ENCODE measurements at places on chromosomes 4 and X.

- DNase-seq: peak; percentile 32
Observed at GRCh38 chrX:47831788-47832187, 4.9 kb upstream of the ZNF81 start.

- DNase-seq: no peak
Observed at GRCh38 chr4:148366251-148366650, 76.0 kb downstream of the NR3C2 start.

GRCh38 chr4:140012688-140013486 lies 141.1 kb downstream of the MAML3 start:
- DNase-seq: peak; percentile 73

- no peak for DNase-seq
Observed at GRCh38 chr4:24748758-24749350, 46.5 kb upstream of the SOD3 start.

- DNase-seq: no peak
Observed at GRCh38 chr4:185248393-185249039, 39.1 kb downstream of the SNX25 start.

DNA sequence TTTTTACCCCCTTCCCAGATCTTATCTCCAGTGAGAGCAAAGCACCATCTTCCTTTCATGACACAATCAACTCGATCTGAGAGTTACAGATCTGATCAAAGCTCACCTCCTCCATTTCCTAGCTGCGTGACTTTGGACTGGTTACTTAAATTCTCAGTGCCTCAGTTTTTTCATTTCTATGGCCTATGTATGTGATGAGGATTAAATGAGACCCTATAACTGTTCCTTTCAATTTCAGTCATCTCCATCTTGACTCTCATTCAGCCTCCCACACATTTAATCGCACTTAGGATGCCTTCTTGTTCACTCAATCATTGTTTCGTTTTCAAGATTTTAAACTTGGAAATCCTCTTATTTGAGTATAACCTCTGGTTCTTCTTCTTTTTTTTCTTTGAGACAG lies 20.1 kb upstream of the CXCR3 start:
- no peak for DNase-seq

DNA sequence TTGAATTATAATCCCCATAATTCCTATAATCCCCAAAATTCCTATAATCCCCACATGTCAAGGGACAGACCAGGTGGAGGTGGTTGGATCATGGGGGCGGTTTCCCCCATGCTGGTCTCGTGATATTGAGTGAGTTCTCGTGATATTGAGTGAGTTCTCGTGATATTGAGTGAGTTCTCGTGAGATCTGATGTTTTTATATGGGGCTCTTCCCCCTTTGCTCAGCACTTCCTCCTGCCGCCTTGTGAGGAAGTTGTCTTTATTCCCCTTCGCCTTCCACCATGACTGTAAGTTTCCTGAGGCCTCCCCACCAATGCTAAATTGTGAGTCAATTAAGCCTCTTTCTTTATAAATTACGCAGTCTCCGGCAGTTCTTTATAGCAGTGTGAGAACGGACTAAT lies 36.6 kb upstream of the GPR78 start:
- DNase-seq: no peak

GRCh38 chr4:186669159-186669731 lies 54.4 kb downstream of the FAT1 start:
- no peak for DNase-seq

DNA sequence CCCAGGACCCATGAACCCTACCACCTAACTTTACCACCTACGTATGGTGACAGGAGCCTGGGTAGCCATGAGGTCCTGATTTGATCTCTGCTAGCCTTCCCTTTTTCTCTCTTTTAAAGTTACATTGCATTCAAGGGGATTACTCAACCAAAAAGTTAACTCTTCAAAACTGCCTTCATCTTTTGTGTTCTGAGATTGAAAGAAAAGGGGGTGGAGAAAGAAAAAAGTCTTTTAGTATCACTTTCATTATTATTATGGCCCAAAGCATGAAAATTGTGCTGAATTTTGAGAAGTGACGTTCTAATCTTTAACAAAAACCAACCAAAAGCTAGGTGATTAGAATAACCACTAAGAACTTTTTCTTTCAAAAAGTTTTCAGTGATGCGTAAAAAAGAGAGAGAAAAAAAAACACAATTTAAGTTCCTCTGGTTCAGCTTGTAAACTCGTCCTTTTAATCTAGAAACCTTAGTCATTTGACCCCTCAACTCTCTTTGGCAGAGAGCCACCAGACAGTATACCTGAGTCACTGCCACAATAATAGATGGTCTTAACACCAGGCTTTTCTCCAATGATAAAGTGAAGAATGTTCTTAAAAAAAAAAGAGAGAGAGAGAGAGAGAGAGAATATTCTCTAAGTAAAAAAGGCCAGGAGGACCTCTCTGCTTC lies 347.4 kb upstream of the FGF13 start:
- DNase-seq: no peak

- DNase-seq: no peak
Observed at GRCh38 chr4:4254199-4254598, 6.2 kb upstream of the TMEM128 start.

DNA sequence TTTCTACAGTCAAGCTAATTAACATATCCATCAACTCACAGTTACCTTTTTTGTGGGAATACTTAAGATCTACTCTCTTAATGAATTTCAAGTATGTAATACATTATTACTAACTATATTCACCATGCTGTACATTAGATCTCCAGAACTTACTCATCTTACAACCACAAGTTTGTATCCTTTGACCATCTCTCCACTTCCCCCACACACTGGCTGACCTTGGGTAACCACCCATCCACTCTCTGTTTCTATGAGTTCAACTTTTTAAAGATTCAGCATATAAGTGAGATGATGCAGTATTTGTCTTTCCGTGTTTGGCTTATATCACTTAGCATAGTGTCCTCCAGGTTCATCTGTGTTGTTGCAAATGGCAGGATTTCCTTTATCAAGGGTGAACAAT lies 30.5 kb upstream of the MAGED1 start:
- DNase-seq: no peak

DNA sequence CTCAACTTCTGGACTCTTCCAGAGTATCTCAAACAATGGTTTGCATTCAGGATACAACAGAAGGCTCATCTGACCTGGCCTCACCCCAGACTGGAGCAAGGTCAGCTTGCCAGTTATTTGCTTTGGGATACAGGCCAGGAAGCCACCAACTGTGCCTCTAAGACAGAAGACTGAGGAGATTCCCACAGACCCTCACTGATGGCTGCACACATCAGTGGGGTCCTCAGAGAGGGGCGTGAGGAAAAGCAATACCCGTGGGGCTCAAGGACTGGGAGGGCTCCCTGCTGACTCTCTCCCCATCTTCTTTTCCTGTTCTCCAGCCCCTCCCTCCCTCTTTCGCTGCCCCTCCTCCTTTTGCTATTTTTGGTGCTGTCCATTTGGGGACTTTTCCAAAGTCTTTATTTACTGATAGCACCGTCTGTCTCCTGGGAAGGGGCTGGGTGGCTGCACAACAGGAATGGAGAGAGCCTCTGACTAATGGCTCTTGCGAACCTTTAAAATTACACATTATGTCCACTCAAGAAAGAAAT lies 23.2 kb downstream of the RELL1 start:
- no peak for DNase-seq

GRCh38 chr4:179478608-179479007 lies 2036.4 kb upstream of the AGA start:
- DNase-seq: no peak

GRCh38 chr4:128861856-128862518 lies 52.5 kb downstream of the JADE1 start:
- DNase-seq: no peak

GRCh38 chr4:98608356-98608755 lies 50.1 kb downstream of the TSPAN5 start:
- no peak for DNase-seq

DNA sequence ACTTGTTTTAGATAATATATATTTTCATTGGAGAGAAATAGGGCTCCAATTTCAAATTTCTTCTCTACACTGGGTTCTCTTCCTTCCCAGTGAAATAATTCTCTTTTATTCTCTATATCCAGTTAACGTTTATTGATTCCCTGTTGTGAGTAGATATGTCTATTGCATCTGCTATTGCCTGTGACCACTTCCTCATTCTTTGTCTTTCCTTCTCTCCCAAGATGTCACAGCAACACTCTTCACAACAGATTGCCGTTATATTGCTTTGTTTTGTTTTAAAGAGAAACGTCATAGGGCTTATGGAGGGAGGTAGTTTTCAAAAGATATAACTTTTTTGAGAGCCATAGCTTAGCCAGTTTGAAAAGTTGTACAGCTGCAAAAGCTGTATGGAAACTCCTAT lies 343.8 kb downstream of the ARHGAP24 start:
- no peak for DNase-seq

DNA sequence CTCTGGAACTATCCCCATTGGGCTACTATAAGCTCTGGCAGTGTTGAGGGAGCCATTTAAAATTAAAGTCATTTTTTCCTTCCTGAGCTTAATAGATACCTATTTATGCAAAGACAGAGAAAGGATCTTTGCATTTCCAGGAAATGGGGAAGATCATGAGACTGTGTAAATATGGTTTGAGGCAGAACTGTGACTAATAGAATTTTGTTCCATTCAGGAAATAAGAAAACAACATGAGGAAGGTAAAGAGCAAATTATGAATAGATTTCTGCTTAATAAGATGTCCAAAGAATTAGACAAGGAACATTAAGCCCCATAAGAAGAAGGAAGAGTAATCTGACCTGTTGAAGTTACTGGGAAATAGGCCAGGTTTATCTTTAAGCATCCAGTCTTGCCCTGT lies 17.8 kb upstream of the TBC1D19 start:
- no peak for DNase-seq

DNA sequence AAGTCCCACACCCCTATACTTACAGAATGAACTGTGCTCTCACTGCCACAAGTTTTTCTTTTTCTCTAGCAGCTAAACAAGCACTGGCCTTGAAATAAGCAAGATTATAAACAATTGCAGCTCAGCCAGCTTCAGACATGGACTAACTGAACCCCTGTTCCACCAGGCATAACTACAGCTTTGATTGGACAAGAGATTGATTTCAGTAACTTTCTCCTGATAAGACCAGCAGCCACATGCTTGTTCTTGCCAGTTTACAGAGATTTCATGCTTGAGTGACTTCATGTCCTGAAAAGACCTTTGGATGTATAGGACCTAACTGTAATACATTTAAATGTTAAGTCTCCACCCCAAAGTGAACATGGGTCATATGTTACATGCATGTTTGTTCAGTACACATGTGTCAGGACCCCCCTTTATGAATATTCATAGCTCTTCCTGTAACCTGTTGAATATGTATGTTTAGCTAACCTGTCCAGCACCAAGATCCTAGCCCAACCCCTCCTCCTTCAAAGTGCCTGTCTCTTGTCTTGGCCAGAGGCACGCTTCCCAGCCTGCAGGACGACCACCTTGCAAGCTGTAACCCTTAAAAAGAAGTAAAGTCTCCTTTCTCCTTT lies 27.9 kb downstream of the ZNF275 start:
- no peak for DNase-seq

DNA sequence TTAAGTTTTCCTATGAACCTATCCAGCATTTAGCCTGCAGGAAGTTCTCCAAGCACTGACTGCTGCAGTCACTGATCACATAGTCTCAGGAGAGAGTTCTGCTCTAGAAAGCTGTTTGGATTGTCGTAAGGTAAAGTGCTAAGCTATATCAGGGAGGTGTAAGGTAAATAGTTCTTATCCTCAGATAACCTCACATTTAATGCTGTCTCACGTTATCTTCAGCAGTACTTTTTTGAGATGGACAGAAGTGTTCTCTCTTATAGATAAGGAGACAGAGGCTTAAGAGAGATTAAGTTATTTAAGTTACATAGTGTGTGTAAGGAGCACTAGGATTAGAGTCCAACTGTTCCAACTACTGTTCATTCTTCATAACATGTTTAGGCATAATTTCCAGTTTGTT lies 77.9 kb downstream of the STIM2 start:
- DNase-seq: no peak

GRCh38 chrX:115650916-115651315 lies 89.9 kb downstream of the PLS3 start:
- DNase-seq: no peak

DNA sequence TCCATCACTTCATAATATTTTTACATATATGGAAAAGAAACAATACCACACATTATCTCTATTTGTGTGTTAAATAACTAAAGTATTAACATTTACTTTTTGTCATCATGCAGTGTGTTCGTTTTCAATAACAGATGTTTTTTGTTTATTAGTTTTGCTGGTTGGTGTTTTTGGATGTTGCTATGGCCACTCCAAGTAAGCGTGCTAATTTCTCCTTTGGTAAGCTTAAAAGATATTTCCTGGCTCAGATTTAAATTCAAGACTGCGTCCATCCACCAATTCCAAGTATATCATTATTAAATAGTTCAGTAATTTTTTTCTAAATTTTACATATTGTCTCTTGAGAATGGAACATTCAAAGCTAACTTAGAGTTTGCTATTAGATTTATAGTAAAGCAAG lies 235.4 kb upstream of the IL1RAPL1 start:
- DNase-seq: no peak

GRCh38 chrX:25025615-25026014 lies 9.8 kb upstream of the ARX start:
- no peak for DNase-seq

GRCh38 chr4:102343964-102344519 lies 1.2 kb downstream of the SLC39A8 start:
- DNase-seq: no peak

Measured in stimulated activated naive CD4-positive, alpha-beta T cell (primary cell).